ENCODE measurements at places on chromosomes 2 and 18. TPM values are rescaled to one million over a fixed set of nuclear protein-coding genes. Genes with fewer than 3 reads are reported as not detected.

Gene LDLRAD4
- not detected for total RNA-seq

GRCh38 chr2:202450785-202451184, 74.7 kb downstream of the BMPR2 start:
- DNase-seq: no peak

Gene KCNG3
- total RNA-seq: 2.4 TPM

DNA sequence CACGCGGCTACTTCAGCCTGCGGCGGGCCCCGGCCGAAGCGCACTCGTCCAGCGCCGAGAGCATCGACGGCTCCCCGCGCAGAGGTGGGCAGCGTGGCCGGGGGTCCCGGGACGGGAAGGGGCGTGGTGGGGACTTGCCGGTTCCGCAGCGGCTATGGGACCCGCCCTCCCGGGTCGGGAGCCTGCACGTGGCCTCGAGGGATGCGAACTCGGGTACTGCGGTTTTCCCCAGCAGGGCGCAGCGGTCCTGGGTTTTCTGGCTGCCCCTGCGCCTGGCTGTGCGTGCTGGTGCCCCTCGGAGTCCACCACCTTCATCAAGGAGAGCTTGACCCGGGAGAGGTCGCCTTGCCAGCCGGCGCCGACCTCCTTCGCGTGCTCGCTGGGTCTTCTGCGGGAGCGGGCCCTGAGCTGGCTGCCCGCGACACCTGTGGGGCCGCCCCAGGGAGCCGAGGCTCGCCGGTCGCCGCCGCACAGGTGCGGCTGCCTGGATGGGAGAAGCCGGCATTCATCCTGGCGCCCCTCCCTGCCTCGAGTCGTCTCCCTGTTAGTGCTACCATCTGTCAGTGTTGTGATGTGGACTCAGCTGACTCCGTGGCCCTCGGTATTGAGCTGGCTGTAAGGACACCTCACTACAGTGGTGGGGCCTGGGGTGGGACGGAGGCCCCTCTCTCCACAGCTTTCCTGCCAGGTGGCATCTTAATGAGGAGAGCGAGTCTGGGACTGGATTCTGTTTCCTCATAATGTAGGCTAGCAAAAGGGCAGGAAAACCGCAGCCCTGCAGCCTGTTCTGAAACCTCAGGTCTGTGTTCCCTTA, 177.3 kb downstream of the AGAP1 start:
- no peak for DNase-seq

DNA sequence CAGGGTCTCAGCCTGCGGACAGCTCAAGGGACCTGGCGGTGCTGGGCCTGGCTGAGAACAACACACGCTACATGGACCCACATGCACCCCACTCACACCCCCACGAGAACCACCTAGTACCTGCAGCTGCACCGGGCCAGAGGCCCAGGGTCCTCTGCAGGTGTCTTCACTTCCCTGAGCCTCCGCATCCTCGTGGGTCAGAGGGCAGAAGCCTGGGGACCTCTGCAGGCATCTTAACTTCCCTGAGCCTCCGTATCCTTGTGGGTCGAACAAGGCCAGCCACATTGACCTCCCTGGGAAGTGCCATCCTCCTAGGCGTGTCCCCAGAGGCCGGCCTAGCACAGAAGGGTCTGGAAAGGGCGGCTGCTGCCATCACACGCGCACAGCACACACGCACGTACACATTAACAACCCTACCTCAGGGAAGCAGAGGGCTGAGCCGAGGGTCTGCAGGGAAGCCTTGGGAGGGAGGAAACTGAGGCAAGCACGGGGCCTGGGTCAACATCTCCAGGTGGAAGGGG, 62.5 kb upstream of the HPCAL1 start:
- DNase-seq: no peak

Gene CYRIA
- not detected for total RNA-seq
